Mesenteric fat pad (tissue), 1 donor: ENCODE measurements at places on chromosomes 1 and 21. TPM values are rescaled to one million over a fixed set of nuclear protein-coding genes. Genes with fewer than 3 reads are reported as not detected.
A peak's percentile ranks its signal among the peaks of the same experiment; 100 is the strongest.

- DNase-seq: no peak
Measured at GRCh38 chr1:232381394-232382100, 248.4 kb downstream of the SIPA1L2 start.

GRCh38 chr1:31932491-31933316 is 5.5 kb downstream of the PTP4A2 start:
- DNase-seq: no peak

The LHX8 gene
- total RNA-seq: not detected

The SYNC gene
- 27.1 TPM for total RNA-seq

- DNase-seq: no peak
Measured at GRCh38 chr21:28781602-28782276, 210.9 kb downstream of the LTN1 start.

- DNase-seq: no peak
Measured at GRCh38 chr1:178189814-178190213, 95.9 kb downstream of the RASAL2 start.

GRCh38 chr1:32811917-32812316 is 5.2 kb downstream of the YARS1 start:
- DNase-seq: no peak

DNA sequence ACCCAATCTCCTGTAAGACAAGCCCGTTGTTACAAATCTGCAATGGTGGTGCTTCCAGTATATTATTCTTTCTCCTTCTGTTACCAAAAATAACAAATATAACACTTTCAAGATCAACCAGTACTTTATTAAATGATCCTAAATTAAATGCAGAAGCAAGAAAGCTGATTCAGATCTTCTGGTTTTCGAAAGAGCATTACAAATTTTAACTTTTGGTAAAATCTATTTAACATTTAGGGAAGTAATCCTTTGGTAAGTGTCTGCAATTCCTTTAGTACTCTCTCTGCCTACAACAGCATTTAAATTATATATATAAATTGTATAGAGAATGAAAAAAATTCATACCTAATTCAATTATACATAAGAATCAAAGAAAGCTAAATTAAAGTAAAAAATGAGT is 198.6 kb upstream of the HMCN1 start:
- no peak for DNase-seq

The CD1B gene
- total RNA-seq: not detected

The WNT4 gene
- 0.10 TPM for total RNA-seq

The KANK4 gene
- total RNA-seq: 2.7 TPM

The GSTM5 gene
- 13.1 TPM for total RNA-seq

The KRTAP12-3 gene
- total RNA-seq: not detected

The JMJD4 gene
- 18.4 TPM for total RNA-seq

GRCh38 chr1:82337635-82338034 is 536.9 kb downstream of the ADGRL2 start:
- no peak for DNase-seq

The RGS13 gene
- 1.0 TPM for total RNA-seq

GRCh38 chr1:147822292-147822691 is 61.9 kb upstream of the GJA5 start:
- DNase-seq: no peak

DNA sequence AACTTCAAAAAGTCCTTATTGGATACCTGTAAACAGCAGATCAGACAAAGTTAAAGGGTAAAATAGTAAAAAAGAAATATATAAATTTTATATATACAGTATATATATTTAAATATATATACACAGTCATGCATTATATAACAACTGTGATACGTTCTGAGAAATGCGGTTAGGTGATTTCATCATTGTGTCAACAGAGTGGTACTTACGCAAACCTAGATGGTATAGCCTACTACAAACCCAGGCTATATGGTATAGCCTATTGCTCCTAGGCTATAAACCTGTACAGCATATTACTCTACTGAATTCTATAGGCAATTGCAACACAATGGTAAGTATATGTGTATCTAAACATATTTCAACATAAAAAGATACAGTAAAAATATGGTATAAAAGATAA is 222.7 kb downstream of the NUF2 start:
- DNase-seq: no peak

The NUDT4B gene
- 0.74 TPM for total RNA-seq

The HRNR gene
- total RNA-seq: not detected

The SELL gene
- total RNA-seq: 23.0 TPM

- peak; percentile 16 for DNase-seq
Measured at GRCh38 chr1:46800742-46801141, 1.9 kb downstream of the CYP4B1 start.

- no peak for DNase-seq
Measured at GRCh38 chr1:200875416-200875815, 2.6 kb downstream of the GPR25 start.

DNA sequence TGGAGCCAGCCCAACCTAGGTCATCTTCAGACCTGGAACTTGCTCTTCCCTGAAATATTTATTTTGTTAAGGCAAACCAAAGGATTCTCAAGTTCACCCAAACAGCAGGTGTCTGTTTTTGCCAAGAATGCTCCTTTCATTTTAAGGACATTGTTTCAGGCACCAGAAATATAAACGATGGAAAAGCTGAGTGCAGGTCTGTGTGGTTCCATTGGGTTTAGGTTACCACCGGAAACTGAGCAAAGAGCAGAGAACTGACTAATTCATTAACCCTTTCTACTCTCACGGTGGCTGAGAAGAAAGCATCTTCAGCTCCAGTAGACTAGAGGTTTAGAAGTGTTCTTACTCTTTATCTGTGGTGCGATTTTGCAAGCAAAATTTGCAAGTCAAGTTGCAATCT is 38.0 kb upstream of the ZC3H11B start:
- no peak for DNase-seq

- DNase-seq: no peak
Measured at GRCh38 chr1:12608311-12608957, 9.6 kb downstream of the DHRS3 start.

- no peak for DNase-seq
Measured at GRCh38 chr1:223243441-223244050, 100.5 kb upstream of the TLR5 start.

DNA sequence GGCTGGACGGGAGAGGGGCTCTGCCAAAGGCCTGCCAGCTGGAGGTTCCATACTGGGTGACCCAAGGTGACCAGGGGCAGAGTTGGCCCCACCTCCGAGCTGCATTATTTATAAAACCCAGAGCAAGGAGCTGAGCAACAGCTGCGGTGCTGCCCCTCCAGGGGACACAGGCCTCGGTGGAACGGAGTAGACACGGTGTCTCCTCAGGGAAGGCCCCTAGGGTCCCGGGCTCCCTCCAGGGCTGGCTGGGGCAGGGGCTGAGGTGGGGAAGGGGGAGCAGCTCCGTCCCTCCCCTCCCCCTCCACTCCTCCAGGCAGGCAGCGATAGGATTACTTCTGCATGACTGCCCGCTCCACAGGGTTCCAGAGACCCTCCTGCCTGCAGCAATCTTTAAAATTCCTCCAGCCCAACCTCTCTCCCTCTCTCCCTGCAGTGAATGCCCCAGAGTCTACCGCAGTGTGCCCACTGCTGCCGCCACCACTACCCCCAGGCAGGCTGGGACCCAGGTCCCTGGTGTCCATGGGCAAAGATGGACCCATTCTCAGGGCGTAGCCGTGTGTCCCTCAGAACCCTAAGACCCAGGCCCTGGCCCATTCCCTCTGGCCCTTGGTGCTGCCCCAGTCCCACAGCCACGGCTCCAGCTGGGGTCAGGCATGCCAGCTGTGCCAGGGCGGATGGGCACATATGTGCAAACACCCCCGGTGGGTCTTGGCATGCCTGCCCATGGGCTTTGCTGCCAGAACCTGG is 10.8 kb downstream of the AHDC1 start:
- DNase-seq: no peak

- DNase-seq: no peak
Measured at GRCh38 chr1:231147896-231148295, 14.0 kb upstream of the TRIM67 start.

DNA sequence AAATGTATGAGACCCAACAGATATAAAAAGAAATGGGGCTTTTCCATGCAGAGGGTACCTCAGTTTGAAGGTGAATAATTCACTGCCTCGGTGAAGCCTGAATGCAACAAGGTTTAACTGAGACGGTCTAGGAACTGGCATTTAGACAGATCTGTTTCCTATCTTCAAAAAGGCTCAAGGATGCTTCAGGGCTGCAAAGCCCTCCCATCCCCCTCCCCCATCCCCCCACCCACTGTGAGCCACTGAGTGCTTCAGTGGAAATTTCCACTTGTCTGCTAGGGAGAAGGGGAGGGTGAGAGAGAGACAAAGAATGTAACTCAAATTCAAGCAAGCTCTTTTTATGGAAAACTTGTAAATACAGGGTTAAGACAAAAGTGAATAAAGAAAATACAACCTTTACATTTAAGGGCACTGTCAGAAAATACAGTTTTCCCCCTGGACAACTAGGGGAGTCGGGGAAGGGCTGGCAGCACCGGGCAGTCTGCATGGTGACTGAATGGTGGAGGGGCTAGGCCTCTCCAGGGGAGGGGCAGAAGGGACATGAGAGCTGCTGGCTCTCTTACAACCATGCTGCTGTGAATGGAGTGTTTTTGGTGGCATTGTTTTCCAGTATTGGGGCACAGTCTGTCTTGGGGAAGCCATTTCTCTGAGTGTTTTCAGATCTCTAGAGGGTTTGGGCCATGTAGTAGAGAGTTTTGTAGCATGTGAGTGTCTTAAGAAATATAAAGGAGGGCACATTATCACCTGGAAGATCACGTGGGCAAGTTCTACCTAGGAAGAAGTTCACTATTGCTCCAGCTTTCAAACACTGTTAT is 56.7 kb downstream of the MRPS6 start:
- no peak for DNase-seq

GRCh38 chr21:34734696-34735095 is 65.9 kb downstream of the CLIC6 start:
- no peak for DNase-seq

DNA sequence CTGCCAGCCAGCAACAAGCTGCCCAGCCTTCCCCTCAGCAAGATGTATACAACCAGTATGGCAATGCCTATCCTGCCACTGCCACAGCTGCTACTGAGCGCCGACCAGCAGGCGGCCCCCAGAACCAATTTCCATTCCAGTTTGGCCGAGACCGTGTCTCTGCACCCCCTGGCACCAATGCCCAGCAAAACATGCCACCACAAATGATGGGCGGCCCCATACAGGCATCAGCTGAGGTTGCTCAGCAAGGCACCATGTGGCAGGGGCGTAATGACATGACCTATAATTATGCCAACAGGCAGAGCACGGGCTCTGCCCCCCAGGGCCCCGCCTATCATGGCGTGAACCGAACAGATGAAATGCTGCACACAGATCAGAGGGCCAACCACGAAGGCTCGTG is 13.3 kb upstream of the PIGV start:
- DNase-seq: no peak

DNA sequence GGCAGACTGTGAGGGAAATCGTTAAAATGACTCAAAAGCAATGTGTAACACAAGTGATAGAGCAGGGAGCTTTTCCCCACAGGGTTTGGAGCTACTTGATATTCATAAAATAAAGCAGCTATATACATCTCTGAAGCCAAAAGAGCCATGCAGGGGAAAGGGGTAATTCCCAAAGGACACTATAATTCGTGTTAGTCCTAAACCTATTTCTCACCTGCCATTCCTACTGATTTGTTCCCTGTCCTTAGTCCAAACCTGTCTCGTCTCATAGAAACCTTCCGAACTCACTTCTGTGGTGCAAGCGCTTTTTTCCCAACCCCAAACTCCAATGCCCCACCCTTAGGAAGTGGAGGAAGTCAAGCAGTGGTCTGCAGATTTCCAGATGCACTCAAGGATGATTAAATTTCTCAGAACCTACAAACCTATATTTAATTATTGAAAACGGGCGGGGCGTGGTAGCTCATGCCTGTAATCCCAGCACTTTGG is 946 bp upstream of the HNRNPR start:
- DNase-seq: no peak

- no peak for DNase-seq
Measured at GRCh38 chr1:224785040-224785328, 144.5 kb upstream of the DNAH14 start.

DNA sequence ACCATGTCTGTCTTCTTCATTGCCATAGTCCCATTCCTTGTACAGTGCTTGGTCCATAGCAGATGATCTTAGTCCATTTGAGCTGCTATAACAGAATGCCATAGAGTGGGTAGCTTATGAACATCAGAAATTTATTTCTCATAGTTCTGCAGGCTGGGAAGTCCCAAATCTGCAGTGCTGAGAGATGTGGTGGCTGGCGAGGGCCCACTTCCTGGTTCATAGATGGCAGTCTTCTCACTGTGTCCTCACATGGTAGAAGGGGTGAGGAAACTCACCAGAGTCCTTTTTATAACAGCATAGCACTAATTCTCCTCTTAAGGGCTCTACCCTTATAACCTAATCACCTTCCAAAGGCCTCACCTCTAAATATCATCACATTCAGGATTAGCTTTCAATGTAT is 23.1 kb upstream of the RAP1A start:
- DNase-seq: no peak

GRCh38 chr1:21939650-21940374 is 2.7 kb upstream of the HSPG2 start:
- peak; percentile 95 for DNase-seq
